ENCODE measurements at places on chromosomes 11 and 22.

DNA sequence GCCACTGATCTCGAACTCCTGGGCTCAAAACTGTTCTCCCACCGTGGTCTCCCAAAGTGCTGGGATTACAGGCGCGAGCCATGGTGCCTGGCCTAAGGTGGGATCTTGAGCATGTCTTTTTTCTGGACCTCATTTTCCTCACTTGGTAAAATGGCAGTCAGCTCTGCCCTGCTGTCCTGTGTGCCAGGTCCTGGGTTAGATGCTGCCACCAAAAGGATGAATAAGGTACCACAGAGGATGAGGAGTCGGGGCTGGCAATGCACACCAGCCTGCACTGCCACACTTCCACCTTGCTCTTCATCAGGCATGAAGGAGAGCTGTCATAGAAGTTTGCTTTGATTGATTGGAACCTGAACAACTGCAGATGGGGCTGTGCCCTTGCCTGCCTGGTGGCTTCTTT is 32.3 kb downstream of the ACO2 start:
- no peak for DNase-seq

GRCh38 chr11:45818961-45819605 is 14.1 kb downstream of the SLC35C1 start:
- DNase-seq: no peak

- DNase-seq: no peak
These were observed 115.0 kb downstream of the MN1 start for GRCh38 chr22:27686534-27686933.

DNA sequence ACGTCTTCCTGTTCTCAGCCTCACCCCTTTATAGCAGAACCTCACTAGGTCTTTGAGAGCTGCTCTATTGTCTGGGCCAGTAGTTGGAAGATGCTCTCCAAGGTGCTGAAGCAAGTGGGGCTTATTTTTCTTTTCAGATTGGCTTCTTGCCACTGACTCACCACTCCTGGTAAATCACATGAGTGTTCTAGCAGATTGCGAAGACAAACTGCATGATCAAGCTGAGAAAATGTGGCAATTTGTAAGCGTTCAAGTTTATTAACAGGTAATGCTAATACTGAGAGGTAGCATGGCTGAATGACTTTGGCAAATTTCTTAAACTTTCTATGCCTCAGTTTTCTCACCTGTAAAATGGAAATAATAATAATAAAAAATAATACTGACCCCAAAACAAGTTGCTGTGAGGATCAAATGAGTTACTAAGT is 59.2 kb downstream of the CACNG2 start:
- DNase-seq: no peak

DNA sequence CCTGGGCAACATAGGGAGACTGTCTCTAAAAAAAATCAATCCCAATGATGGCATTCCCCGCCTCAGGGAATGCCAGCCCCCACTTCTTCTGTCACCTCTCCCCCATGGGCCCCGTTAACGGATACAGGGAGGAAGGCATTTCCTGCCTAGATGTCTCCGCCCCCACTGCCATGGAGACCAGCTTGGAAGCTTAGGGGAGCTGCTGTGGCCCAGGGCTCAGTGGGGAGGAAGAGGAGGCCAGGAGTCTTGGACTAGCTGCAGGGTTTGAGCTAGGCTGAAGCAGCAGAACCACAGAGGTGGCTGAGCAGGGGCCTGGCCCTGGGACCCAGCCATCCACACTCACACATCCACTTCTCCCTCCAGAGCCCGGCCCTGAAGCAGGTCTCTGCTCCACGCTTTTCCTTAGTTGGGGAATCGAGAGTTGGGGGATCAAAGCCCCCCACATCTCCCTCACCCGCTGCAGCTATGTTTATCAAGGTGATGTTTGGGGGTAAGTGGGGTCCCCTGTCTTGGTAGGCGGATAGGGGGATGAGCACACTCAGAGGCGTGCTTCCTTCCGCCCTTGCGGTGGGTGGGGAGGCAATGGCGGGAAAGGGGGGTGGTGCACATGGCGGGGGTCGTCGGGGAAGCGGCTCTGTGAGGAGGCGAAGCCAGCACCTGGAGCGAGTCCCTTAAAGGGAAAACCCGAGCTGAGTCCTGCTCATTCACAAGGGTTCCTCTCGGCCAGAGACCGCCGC is at the start of gene C22orf15:
TSS of gene C22orf15 (plus strand) at position 149 of the 737 bp plus-strand sequence. CDS start at position 466, 317 bp downstream.
- no peak for DNase-seq

DNA sequence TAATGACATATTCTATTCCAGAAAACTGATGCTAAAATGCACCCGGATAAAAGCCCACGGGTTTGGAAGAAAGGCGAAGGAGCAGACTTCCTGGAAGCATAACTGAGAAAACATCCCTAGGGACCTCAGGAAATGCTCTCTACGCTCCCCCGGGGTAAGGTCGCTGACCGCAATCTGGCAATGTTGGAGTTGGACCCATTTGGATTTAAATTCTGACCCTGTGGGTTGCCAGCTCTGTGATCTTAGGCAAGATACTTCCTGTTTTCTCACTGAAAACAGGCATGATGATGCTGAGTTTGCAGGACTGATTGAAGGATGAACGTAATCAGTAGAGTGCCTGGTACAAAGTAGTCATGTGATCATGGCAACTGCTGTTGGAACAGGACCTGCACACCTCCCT is 1054.0 kb downstream of the NTM start:
- no peak for DNase-seq

DNA sequence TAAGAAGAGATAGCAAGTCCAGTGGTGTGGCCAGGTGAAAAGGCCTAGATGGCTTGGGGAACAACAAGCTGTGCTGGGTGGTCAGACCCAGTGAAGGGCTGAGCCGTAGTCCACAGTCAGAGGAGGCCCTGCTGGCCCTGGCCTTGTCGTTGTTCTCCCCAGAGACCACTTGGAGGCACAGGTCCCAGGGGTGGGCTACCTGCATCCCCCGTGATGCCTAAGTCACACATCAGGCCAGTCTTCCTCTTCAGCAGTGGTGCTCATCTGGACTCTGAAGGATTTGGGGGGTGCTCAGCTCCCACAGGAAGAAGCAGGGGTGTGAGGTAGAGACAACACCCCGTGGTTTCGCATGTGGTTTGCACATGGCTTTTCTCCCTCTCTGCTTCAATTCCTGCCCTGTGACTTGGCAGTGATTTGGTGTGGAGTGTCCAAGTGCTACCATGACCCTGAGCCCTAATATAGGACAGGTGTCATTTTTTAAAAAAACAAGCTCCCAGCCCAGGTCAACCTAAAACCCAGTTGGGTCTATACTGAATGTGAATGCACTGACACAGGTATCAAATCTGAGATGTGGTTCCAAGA is 51.0 kb downstream of the ALX4 start:
- DNase-seq: no peak

DNA sequence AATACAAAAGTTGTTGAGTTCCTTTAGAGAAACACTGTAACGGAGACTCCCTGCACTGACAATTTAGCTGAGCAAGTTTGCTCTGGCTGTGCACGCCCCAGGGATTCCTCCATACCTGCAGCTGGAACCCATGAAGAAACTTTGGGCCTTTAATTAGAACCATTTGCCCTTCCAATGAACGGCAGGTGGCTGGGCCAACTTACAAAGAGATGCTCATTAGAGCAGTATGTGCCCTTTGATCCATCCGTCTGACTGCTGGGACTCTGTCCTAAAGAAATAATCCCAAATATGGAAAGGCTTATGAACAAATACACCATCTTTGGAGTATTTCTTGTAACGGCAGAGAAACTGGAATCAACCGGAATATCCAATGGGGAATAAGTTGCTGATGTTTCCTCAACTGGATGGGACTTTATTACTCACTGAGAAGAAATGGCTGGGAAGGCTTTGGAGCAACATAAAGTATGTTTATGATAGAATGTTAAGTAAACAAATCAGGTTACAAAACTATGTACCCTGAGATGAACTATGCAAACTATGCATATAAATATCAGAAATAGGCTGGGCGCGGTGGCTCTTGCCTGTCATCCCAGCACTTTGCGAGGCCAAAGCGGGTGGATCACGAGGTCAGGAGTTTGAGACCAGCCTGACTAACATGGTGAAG is 24.4 kb upstream of the FBLN1 start:
- no peak for DNase-seq

GRCh38 chr22:50302041-50302541 is 5.4 kb downstream of the PLXNB2 start:
- DNase-seq: no peak

DNA sequence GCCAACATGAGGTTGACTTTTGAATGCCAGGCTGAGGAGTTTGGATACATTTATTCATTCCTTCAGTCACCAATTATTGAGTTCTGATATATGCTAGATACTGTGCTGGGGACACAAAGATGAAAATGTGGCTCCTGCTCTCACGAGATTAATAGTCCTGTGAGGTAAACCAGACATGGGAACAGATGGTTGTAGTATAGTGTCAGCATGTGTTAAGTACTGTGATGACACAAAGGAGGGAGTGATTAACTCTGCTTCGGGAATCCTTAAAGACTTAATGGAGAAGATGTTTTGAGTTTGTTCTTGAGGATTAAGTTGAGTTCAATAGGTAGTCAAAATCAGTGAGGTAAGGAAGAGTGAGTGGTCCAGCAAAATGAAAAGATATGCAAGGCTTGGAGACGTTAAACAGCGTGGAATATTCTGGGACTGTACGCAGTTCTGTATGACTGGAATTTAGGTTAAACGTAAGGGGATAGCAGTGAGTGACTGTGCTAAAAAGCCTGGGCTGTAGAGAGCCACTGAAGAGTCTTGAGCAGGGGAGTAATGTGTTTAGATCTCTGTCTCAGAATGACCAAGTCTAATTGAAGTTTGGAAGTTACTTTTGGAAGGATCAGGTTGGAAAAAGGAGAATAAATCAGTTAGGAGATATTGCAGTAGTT is 11.8 kb downstream of the RNF121 start:
- DNase-seq: no peak

- DNase-seq: no peak
These were observed 203.4 kb downstream of the CADM1 start for GRCh38 chr11:115300660-115301428.

- DNase-seq: no peak
These were observed 39.5 kb downstream of the CHRDL2 start for GRCh38 chr11:74691755-74692154.

- DNase-seq: no peak
These were observed 141.1 kb upstream of the ARHGAP42 start for GRCh38 chr11:100545970-100546369.

DNA sequence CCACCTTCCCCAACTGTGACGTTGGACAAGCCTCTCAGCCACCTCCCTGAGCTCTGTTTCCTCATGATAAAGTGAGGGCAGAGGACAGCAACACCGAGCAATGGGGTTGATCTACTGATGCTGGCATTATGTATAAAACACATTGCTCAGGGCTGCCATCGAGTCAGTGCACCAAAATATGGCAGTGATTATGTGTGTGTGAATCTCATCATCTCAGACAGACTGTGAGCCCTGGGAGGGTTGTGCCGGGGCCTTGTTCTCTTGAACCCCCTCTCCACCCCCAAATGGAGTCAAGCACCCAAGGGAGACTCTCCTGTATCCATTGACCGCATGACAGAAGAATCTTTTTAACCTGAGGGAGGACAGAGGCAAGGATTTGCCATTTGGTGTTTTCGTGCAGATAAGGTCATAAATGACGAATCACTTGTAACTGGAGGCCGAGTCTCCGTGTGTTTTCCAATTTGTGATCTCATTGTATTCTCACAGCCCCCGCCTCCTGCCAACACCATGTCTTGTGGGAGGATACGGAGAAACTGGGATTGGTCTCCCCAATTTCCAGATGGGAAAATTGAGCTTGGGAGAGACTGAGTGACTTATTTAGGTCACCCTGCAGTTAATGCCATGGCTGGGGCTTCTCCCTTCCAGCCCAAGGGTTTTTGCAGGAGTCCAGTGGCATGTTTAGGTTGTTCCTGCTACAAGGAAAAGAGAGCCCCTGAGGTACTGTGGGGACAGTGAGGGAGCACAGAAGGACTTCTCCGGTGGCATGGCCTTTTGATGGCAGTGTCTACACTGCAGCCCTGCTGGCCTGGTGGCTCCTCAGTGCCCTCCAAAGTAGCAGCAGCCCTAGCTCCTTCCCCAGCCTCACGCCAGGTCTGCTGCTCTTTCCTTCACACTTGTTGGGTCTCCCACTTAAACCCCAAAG is 52.4 kb downstream of the CHRDL2 start:
- no peak for DNase-seq

- no peak for DNase-seq
These were observed 5.2 kb downstream of the IGSF9B start for GRCh38 chr11:133951327-133952198.

Data from CD4-positive, alpha-beta T cell treated with Interleukin-6 at 100 ng/mL for 8 hours (primary cell).